ENCODE measurements at places on chromosomes 16 and 17.

DNA sequence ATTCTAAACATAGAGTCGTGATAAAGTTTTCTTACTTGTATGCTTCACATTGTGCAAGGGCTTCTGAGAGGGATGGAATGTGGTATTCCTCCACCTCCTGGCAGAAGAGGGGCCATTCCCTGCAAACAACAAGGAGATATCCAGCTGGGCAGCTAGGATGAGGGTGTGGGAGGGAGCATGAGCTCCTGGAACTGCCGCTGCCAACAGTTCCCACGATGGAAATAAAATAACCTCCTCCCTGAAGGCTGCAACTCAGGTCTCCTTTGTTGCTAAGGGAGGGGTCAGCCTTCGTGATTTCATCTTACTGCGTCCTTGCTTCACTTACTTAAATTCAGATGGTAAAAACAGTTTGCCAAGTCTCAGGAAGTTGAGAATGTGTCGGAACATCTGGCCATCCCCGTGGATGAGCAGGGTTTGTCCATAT lies 15.6 kb downstream of the PLEKHG4 start:
- no peak for DNase-seq

DNA sequence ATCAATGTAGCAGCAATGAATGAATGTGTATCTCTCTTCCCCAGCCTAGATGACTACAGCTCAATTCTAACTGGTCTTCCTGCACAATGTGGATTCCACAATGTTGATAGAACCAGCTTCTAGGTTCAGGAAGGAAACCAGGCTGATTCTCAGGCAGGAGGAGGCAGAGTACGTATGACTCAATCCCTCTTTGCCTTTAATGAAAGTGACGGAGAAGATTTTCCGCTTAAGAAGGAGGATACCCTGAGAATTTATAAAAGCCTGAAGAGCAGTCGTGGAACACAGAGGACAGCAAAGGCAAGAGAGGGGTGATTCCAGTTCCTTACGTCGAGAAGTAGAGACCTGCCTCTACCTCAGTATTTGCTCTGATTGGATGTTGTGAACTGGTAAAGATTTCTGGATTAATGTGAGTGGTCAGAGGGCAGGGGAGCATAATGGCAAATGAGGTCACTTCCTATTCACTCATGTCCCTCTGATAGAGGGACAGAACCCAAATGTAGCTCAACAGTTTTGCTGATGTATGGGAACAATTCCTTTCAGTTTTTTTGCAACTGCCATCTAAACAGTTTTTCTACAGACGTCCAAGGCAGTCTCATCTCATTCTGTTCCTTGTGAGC lies 15.0 kb upstream of the SLC16A11 start:
- DNase-seq: no peak

DNA sequence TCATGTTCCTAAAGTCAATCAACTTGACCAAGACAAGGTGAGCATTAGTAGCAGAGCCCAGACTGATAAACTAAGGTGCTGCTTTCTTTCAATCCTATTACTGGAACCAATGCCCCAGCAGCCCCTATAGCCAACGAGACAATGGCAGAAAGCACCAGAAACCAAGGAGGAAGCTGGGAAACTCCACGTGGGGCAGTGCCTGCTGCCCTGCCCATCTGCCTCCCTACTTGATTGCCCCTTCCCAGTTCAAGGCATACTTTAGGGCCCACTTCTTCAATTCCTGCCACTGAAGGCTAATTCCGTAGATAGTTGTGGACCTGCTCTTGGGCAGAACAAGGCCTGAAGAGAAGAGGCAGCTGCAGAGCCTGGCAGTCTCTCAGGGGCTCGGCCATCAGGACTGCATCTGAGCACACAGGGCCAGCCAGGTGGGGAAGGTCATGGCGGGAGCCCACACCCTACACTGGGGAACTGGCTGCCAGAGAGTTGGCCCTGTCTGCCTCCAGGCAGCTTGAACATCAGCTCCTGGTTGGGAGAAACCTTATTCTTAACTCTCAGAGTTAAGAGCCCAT lies 30.9 kb downstream of the WSB1 start:
- DNase-seq: no peak

GRCh38 chr16:53998024-53998810 lies 288.4 kb downstream of the IRX3 start:
- no peak for DNase-seq

- no peak for DNase-seq
Measured at GRCh38 chr16:1526608-1527555, 6.6 kb upstream of the TMEM204 start.

- DNase-seq: no peak
Measured at GRCh38 chr16:7408700-7409365, 76.2 kb downstream of the RBFOX1 start.

- no peak for DNase-seq
Measured at GRCh38 chr16:68408967-68409366, 39.3 kb downstream of the SMPD3 start.

DNA sequence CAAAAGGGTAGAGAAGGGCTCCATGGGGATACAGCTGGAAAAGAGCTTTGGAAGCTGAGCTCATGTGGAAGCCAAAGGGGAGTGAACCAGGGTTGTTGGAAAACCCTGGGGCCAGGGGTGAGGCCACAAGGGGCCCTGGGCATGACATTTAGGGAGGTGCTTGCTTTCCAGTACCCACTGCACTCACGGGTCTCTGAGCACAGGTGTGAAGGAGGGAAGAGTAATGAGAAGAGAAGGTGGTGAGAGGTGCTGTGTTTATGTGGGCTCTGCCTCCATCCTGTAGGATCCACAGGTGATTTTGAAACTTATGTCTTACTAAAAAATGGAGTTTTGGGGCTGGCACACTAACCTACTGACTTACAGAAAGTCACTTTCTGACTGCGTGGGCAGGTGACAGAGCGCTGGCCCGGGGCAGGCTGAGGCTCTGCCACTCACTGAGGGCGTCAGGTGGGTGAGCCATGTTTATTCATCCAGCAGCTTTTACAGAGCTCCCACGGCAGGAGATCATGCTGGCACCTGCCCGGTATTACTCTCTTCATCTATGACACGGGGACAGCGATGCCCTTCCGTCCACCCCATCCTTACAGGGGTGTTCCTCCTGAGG lies 18.9 kb downstream of the KSR1 start:
- no peak for DNase-seq

- no peak for DNase-seq
Measured at GRCh38 chr17:81803728-81804558, at the start of gene GCGR. GCGR (plus strand) TSS chr17:81804150; CDS start chr17:81809019, 4,869 bp downstream.

- no peak for DNase-seq
Measured at GRCh38 chr17:47692895-47693730, 848 bp upstream of the TBKBP1 start.

DNA sequence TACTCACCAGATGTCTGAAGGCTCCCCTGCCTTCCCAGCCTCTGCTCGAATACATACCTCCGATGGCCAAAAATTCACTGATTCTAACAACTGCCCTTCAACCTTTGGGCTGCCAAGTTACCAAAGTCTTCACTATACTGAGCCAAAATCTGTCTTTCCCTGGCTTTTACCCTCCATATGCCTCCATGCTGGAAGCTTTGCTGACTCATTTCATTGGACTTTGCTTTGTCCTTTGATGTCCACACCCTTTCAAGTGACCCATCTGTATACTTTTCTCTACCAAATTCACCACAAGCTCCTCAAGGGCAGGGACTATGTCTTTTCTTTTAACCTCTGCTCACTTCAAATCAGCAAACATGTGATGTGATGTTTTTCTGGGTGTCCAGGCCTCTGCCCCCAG lies 21.0 kb upstream of the MTMR4 start:
- no peak for DNase-seq

GRCh38 chr17:2105663-2106062 lies 50.8 kb downstream of the HIC1 start:
- DNase-seq: no peak

DNA sequence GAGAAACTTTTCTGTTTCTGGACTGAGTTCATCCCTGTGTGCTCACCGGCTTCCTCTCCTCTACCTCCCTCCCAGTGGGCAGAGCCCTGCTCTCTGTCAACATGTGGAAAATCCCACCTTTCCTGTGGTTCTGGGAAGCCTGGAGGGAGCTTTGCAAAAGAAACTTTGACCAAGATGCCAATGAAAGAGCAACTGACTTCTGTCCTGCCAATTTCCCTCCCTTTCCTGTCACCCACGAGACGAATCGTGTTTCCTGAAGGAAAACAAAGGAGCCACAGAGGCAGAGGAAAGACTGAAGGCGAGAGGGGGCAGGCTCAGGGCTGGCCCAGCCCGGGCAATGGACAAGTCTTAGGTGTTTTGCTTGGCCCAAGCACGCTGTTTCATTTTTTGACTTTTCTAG lies 82.8 kb downstream of the PLCG2 start:
- no peak for DNase-seq

- DNase-seq: no peak
Measured at GRCh38 chr16:48831076-48831722, 221.2 kb upstream of the N4BP1 start.

DNA sequence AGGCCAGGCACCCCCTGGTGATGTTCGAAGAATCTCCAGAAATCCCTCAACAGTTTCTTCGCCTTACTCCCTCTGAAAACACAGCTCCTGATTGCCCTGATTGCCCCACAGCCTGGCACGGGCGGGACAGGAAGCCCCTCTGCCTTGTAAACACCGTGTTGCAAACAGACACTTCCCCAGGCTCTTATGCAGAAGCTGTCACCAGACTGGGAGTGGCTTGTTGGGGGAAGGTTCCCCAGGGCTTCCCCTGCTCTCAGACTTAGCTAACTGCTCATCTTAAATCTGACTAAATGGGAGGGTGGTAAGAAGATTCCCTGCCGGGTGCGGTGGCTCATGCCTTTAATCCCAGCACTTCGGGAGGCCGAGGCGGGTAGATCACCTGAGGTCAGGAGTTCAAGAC lies 11.2 kb downstream of the PIK3R5 start:
- no peak for DNase-seq

DNA sequence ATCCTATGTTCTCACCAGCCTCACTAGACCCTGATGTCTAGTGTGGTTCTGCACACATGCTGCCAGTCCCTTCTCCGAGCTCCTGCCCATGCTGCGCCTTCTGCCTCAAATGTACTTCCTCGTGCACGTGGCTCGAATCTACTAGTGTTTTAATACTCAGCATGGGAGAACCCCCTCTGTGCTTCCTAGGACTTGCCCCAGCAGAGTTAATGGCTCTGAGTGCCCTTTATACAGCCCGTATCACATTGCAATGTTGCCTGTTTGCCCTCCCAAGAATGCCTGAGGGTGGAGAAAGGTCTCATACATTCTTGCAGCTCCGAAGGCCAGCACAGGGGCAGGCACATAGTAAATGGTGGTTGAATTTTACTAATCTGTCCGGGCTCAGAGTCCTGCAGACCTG lies 190.8 kb upstream of the NLRP1 start:
- DNase-seq: no peak

GRCh38 chr16:58464916-58465731 lies 34.8 kb upstream of the NDRG4 start:
- no peak for DNase-seq

DNA sequence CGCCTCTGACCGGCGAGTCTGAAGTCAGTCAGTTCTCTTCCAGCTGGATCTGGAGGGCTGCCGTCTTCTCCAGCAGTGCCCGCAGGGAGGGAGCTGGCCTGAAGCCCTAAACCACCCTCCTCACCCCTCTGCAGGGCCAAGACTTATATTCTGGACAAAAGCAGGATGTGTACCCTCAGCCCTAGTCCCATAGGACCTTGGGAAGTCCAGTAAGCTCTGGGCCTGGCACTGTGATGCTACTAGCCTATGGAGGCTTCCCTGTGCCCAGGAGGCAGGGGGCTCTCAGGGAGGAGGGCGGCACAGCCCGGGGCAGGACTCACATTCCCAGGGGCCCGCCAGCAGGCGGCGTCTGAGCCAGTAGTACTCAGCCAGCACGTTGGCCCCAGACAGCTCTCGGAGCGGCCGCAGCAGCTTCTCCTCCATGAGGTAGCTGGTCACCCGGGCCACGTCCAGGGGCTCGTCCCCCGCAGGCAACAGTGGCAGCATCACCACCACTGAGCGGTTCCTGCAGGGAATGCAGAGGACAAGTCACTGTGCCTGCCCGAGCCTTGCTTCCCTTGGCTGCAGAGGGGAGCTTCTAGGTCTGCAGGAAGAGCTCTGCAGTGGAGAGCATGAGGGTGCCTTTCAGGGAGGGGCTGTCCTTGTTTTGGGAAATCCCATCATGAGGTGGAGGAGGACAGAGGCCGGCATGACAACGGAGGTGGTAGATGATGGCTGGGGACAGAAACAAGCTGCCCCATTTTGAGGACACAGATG lies 41.7 kb downstream of the RMI2 start:
- no peak for DNase-seq

GRCh38 chr17:41962111-41962510 lies 4.5 kb upstream of the CNP start:
- no peak for DNase-seq

DNA sequence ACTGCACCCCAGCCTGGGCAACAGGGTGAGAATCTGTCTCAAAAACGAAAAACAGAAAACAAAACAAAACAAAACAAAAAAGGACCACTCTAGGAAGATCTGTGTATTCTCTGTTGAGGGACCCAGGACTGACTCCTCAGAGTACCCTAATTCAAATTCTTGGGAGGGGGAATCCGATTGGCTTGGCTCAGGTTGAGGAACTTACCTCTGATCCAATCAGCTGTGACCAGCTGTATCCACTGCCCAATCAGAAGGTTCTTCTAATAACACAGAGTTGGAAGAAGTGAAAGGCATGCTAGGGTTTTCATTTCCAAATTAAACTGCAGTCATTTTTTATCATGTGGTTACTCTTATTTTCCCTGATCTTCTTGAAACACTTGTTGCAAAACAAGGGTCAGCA lies 105.9 kb upstream of the CACNG3 start:
- no peak for DNase-seq

DNA sequence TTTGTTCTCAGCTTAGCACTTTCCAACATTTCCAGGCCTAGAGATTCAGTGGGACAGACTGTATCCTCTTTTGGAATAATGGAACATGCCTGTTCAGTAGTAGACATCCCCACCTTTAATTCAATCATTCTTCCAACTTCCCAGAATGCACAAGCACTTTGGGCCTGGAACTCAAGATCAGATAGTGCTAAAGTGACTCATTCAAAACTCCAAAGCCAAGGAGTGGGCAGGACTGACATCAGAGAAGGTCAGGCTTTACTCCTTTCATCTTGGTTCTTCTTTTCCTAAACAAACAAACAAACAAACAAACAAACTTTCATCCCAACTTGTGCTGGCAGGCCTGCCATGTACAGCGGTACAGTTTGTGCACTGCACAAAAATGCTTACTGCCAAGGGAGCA lies 172.0 kb downstream of the AXIN2 start:
- DNase-seq: no peak

DNA sequence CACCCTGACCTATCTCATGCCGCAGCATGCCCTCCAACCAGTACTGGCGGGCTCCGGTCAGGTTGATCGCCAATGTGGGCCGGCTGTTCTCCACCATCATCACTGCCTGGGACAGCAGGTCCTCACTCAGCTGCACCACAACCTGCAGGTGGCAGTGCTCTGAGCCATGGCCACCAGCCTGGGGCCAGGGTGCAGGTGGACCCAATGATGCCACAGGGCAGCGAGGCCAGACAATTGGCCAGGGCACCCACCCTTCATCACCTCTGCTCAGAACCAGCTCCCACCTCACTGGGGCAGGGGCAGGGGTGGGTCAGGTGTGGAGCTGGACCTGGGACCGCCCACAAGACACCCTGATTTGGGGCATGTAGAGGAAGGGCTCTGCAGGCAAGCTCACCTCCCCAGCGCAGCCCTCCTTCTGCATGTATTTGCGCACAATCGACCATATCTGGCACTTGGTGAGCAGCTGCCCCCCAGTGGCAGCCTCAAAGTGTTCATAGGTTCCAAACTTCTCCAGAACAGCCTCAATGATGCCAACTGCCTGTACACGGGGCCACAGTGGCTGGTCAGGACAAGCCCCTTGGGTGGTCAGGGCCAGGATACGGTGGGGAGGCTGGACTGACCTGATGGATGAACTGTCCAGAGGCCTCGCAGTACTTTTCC lies 4.2 kb downstream of the MATCAP1 start:
- DNase-seq: no peak

- no peak for DNase-seq
Measured at GRCh38 chr17:19249681-19250080, 12.5 kb downstream of the EPN2 start.

GRCh38 chr17:51251010-51251409 lies 8.8 kb downstream of the MBTD1 start:
- DNase-seq: no peak

Measured in HS-5 (cell line).